ENCODE measurements at places on chromosomes 6 and 20.
A peak's percentile ranks its signal among the peaks of the same experiment; 100 is the strongest.

DNA sequence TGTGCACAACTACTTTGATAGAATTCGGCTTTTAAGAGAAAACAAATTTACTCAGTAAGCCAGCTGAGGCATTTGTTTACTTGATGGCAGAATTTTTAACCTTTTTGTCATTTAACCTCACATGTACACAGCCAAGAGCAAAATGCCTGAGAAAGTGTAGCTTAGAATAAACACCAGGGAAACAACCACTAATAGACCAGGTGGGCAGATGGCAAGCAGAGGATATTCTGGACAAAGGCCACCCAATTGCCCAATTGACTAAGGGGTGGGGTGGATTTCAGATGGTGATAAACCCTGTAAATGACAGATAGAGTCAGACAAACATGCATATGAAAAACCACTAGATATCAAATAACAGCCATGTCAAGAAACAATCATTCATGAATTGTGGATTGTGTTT lies 190.7 kb upstream of the FBXL4 start:
- no peak for DNase-seq

DNA sequence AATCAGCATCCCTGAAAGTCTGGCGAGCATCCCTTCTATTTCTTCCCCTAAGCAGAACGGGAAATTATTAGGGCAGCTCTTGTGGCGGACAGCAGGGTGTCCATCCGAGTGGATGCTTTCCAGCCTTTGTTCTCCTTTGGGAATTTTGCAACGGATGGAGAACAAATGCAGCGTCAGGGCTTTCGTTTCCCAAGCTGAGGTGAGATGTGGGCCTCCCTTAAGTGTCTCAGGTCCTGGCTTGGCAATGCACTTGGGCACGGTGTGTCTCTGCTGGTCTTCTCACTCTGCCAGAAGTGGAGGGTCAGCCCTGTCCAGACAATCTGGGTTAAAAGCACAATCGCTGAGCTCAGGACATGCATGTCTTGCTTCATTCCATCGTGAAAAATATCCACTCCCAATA lies 43.5 kb downstream of the FOXA2 start:
- DNase-seq, result no peak

GRCh38 chr6:14922706-14923460 lies 323.0 kb upstream of the JARID2 start:
- no peak for DNase-seq

DNA sequence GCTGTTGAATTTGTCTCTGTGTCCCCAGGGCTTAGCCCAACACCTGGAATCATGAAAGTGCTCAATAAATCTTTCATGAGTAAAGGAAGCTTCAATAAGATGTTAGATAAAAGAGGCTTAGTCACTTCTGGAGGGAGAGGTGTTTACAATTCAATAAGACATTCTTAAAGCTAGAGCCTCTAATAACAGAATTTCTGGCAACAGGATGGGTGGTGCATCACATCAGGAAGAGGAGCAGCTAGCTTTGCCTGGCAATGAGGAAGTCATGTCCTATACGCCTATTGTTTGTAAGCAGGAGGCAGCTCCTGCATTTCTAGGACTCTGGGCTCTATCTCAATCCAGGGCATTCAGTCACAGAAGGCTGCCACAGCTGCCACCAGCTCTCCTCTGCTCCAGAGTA lies 638.5 kb downstream of the EPM2A start:
- DNase-seq, result peak; percentile 6

GRCh38 chr20:23235173-23236027 lies 115.2 kb upstream of the NXT1 start:
- DNase-seq, result peak; percentile 37

DNA sequence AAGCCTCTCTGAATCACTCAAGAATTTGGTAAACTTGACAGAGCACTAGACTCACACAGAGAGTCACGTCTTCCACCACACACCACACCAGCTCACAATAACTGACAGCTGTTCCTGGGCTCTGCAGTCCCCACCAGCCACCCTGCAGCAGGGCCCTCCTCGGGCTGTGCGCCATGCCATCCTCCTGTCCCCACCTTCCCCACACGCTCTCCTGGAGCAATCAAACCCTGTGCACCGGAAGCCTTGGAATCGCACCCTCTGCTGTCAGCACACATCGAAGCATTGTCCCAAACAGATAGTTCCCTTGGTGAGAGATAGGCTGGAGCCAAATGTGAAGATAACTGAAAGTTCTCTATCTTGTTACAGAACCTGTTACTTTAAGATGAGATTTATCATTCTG lies 191.0 kb downstream of the TBXT start:
- DNase-seq, result no peak

DNA sequence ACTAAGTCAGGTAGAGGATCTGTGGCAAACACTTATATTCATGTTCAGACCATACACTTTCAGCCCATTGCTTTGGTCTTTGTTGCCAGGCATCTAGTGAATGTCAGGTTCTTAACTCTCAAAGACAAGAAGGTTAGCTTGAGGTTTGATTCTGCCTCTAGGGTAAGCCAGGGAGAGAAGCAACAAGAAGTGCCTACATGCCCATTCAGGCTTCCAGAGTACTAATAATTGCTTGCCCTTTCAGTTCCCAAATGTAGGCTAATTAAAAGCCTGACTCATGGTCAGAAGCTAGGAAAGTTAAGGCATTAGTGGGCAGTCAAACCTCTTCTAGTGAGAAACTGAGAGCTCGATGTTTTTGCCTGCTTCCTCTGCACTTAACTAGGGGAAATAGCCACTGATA lies 492.4 kb downstream of the PKHD1 start:
- DNase-seq, result no peak

GRCh38 chr6:129659590-129660345 lies 50.2 kb downstream of the ARHGAP18 start:
- DNase-seq, result no peak

DNA sequence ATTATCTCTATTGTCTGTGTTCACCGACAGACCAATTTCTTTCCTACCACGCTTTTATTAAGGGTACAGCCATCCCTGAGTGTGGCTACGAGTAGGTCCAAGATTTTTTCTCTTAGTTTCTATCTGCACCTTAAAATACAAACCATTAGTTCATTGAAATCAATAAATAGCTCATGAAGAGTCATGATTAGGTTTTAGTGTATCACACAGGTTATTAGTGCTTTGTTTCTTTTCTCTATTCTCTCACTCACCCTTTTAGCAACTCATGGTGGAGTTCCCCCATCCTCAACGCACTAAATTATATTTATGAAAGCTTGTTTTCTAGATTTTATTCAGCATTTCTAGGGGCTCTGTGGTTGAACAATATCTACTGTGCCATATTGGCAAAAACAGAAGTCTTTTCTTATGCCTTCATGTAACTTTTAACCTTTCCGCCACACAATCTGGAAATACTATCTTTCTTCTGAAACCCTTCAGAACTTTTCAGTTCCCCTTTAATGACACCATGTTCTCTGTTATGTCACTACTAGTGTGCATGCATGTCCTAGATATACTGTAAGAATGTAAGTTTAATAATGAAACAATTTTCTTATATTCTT lies 128.2 kb upstream of the LAMA2 start:
- no peak for DNase-seq

DNA sequence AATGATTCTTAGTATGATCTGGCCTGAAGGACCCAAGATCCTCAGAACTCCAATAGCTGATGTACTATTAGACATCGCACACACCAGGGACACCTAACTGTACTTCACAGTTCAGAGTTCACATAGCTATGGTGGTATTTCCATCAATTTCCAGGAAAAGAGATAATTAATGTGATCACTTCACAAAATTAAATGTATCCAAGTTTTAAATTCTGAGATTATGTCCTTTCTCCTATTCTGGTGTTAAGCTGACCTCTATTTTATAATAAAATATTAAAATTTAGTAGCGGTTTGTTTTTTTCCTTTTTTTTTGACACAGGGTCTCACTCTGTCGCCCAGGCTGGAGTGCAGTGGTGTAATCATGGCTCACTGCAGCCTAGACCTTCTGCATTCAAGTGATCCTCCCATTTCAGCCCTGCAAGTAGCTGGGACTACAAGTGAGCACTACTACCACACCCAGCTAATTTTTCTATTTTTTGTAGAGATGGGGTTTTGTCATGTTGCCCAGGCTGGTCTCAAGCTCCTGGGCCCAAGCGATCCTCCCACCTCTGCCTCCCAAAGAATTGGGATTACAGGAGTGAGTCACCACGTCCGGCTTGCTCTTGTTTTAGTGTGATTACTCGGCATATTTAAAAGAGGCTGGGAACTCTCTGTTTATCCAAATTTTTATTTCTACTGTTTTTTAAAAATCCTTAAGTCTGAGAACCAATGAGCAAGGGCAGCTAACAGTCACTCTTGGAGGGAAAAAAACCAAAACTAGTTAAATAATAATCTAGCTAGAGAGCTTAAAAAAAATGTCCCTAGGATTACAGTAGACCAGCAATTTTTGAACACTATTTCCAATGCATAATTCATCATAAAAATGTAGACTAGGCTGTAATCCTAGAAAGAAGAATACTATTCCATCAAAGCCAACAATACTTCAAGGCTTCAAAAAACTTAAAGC lies 16.0 kb downstream of the KIF13A start:
- no peak for DNase-seq

- DNase-seq, result no peak
Measured at GRCh38 chr6:99270826-99271225, 78.6 kb downstream of the FAXC start.

GRCh38 chr6:113924312-113924723 lies 46.6 kb downstream of the HDAC2 start:
- no peak for DNase-seq

GRCh38 chr6:135141728-135142127 lies 39.4 kb upstream of the MYB start:
- no peak for DNase-seq

DNA sequence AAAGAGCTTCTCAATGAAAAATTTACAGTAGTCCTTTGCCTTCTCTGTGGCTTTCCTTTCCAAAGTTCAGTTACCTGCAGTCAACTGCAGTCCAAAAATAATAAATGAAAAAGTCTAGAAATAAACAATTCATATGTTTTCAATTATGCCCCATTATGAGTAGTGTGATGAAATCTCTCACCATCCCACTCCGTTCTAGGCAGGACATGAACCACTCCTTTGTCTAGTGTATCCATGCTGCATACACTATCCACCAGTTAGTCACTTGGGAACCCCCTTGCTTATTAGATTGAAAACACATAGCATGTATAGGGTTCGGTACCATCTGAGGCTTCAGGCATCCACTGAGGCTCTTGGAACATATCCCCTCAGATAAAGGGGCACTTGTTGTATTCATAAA lies 80.6 kb upstream of the EYA4 start:
- DNase-seq, result no peak

- no peak for DNase-seq
Measured at GRCh38 chr20:9403448-9403847, 110.9 kb upstream of the LAMP5 start.

DNA sequence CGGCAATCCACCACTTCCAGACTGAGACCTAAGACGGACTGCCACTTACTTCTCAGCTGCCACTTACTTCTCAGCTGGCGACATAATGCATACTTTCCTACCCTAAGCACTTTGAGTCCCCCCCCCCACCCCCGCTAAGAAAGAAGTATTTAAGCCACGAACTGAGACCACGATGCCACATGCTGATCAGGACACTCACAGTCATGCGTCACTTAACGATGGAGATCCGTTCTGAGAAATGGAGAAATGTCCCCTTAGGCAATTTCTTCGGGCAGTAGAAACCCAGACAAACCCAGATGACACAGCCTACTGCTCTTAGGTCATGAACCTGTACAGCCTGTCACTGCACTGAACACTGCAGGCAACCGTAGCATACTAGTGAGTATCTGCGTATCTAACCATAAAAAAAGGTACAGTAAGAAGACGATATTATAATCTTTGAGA lies 690 bp downstream of the IFNGR1 start:
- peak; percentile 65 for DNase-seq

Data from pons (tissue), 1 donor.